Articular chondrocyte of knee joint (primary cell): ENCODE measurements at places on chromosomes 3 and 15. TPM values are rescaled to one million over a fixed set of nuclear protein-coding genes. Genes with fewer than 3 reads are reported as not detected.

The CRABP1 gene
- total RNA-seq: not detected in 2 replicates

The SMCO1 gene
- total RNA-seq: not detected in 2 replicates

The HESX1 gene
- total RNA-seq: 0.52 and 0.65 TPM in 2 replicates

The CRYGS gene
- total RNA-seq: 1.6 and 1.8 TPM in 2 replicates

The EPHB1 gene
- total RNA-seq: 0.52 and 0.54 TPM in 2 replicates

The TGFBR2 gene
- total RNA-seq: 135 and 143 TPM in 2 replicates

The ETV5 gene
- total RNA-seq: 22.9 and 38.8 TPM in 2 replicates

The GADL1 gene
- under 0.01 TPM in 1 of 2 replicates, not detected in the other for total RNA-seq

The SLC15A2 gene
- total RNA-seq: 0.13 and 0.97 TPM in 2 replicates

The TMIE gene
- 0.26 and 0.32 TPM in 2 replicates for total RNA-seq

The NOX5 gene
- total RNA-seq: 0.22 and 0.26 TPM in 2 replicates

The UROC1 gene
- not detected in 2 replicates for total RNA-seq

The LRRIQ4 gene
- total RNA-seq: under 0.01 TPM in 1 of 2 replicates, not detected in the other

The CPA3 gene
- total RNA-seq: 0.11 TPM in 1 of 2 replicates, not detected in the other

The PRC1 gene
- 53.7 and 89.8 TPM in 2 replicates for total RNA-seq

The COL8A1 gene
- 32.1 and 134 TPM in 2 replicates for total RNA-seq
